CD4-positive, CD25-positive, alpha-beta regulatory T cell (primary cell): ENCODE measurements at places on chromosomes 16 and 17. TPM values are rescaled to one million over a fixed set of nuclear protein-coding genes. Genes with fewer than 3 reads are reported as not detected.

Gene VAT1L
- not detected for total RNA-seq

DNA sequence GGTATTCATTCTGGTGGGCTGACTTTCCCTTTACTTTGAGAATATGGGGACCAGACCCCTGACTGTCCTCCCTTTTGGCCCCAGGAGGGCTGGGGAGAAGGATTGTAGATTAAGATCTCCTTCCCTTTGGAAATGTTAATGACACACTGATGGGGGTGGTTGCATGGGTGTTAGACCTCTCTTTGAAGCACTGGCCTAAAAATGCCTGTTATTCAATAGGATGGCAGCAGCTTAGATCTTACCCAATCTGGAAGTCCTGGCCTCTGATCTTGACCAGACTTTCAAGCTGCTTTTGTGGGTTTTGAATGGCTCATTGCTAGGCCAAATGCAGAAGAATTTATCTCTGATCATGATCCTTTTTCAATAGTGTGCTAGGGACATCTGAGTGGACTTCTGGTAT, 25.7 kb downstream of the MAP3K3 start:
- DNase-seq = no peak

GRCh38 chr17:20961586-20961985, 81.2 kb downstream of the USP22 start:
- no peak for DNase-seq

DNA sequence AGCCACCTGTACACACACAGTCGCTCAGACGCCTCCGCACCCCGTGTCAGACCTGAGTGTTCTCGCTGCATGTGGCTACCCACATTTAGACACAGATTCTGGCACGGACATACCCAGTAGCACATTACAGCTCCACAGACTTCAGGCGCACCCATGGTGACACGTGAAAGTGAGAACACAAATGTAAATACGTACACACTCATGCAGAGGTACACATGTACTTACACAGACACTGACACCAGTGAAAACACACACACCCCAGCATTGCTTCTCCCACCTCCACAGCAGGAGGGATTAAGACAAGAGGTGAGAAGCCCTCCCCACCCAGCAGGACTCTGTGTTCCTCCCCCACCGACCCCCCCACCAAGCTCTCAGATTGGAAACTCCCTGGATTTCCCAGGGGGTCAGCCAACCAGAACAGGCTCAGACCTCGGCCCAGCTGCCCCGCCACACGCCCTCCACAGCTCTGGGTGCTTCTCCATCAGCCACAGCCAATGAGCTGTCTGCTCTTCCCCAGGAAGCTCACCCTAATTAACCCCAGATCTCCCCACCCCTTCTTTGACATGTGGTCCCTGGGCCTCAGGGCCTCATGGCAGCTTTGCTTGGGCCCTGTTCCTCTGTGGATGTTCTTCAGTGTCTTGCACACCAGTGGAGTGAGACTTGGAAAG, 5.3 kb upstream of the FOXN1 start:
- DNase-seq = no peak

DNA sequence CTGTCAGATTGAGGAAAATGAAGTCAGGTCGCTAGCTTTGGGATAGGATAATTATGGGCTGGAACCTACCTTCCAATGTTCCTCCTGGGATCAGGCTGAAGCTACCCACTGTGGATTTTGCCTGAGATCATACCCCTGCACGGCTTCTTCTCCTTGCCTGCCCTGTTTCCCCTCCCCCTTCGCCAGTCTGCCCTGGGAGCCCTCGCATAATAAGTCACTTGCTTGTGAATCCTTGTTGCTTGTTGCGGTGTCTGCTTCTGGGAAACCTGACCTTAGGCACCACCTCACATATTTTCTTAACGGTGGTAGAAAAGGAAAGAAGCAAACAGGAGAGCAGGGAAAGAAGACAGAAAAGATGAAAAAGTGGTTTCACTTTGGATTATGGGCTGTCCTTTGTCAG, 13.3 kb upstream of the PMP22 start:
- no peak for DNase-seq
